ENCODE measurements at places on chromosomes 1 and 21.
A peak's percentile ranks its signal among the peaks of the same experiment; 100 is the strongest.

DNA sequence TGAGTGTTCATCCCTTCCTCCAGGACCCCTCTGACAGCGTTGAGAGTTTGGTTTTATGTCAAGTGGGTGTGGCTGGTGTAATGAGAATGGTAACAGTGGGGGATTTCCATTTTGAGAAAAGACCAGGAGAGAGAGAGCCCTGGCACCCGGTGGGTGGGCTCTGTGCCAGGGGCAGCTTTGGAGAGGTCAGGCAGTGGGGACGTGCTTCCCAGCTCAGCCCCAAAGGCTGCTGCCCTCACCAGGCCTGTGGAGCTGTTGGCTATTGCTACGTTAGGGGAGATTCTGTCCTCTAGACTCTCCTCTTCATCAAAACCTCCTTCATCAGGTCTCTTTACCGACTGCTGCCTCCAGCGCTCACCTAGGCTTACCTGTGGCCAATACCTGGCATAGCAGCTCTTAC lies 176.3 kb downstream of the PTPRU start:
- DNase-seq = no peak

DNA sequence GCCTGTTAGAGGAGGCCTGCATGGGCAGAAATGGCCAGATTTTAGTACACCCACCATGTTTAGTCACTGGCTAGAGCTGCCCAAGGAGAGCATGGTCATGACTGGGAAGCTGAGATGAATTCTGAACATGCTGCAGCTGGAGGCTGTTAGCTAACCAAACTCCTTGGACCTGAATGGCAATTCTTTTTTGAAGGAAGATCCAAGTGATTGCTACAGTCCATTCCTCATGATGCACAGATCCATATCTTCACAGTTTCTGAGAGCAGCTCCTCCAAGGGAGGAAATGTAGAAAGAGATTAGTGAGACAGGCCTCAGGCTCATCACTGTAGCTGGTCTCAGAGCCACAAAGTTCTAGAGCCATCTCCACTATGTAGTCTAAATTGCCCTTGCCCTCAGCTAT lies 11.1 kb downstream of the ZFYVE9 start:
- DNase-seq = no peak

DNA sequence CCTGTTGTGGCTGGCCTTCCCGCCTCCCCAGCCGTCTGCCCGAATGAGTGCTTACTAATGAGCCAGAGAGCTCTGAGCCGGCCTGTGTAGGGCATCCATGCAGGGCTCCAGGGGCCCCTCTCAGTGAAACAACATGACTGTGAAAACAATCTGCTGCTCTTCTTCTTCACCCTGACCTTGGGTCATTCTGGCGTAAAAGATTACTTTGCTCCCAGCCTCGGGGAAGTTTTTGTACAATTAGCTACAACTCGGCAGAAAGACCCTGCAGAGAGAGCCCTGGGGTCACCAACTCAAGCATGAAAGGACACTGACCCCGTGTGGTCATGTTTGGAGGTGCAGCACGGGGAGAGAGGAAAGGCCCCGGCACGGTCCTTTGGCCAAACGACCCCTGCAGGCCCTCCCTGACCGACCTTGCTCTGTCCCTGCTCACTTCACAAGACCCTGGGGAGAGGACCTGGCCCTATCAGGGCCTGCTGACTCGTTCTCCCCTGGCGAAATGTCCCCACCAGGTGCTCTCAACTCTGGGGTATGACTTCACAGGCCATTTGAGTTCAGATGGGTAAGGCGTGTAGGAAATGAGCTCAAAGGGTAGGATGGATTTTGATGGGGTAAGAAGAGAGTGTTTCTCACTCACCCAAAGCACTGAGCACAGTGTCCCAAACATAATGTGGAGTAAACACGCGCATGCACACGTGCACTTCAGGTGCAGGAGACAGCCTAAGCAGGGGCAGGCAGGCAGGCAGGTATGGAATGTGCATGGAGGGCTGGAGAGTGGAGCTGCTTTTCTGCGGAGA lies 22.9 kb upstream of the FAM20B start:
- DNase-seq = peak; percentile 69

GRCh38 chr1:225366018-225366417 lies 61.8 kb downstream of the LBR start:
- DNase-seq = no peak

DNA sequence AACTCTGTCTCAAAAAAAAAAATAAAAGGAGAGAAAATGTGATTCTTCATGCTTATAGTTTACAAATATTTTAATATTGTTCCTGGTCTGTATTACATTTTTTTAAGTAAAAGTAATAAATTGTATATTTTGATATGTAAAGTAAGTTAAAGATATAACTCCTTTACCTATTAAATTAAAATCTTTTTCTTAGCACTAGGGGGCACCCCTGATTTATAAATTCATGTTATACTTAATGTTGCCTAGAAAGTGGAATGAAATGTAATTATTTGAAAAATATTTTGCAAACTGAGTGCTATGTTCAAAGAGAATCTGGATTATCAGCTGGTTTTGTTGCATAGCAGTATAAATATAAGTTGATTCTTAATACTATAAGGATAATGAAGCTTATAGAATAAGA lies 49.2 kb downstream of the RALGPS2 start:
- no peak for DNase-seq

DNA sequence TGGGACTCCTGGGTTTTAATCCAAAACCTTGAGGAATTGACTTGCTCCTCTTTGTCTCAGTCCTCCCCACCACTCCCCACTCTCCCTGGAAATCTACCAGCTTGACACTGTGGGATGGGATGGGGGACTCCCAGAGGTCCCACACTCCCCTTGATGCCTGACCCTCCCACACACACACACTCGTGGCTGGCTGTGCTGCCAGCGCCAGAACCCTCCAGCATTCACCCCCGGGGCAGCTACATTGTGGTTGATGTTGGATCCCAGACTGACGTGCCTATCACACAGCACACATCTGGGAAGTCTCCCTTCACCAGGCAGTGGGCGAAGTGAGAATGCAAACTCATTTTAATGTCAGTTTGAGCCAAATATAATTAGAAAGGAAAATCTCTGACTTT lies 10.0 kb downstream of the KIRREL1 start:
- no peak for DNase-seq

DNA sequence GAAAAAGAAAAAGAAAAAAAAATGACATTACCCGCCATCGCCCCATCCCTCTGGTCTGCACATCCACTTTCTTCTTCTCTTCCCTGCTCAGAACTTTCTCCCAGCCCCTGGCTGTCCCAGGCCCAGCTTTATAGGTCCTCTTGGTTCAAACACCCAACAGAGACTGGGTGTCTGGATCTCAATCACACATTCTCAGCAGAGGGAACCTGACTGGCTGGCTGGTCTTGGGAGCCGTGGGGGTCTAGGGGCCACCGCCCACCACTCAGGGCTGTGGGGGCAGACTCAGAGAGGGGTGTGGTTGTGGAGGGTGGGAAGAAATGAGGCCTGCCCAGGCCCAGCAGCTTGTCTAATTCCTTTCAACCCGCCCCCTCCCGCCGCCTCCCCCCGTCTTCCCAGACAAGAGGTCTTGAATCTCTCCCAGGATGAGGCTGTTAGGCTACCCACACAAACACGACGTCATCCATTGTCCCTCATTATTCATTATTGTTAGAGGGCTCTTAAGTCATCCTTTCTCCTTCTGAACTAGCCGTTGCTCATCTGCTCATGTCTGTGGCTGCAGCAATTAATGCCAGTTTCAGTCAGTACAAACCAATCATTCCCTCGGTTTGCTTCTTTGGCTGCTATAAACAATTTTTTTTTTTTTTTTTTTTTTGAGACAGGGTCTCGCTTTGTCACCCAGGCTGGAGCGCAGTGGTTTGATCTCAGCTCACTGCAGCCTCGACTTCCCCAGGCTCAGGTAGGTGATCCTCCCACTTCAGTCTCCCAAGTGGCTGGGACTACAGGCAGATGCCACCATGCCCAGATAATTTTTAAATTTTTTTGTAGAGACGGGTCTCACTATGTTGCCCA lies 40.6 kb upstream of the CLIC4 start:
- DNase-seq = no peak

DNA sequence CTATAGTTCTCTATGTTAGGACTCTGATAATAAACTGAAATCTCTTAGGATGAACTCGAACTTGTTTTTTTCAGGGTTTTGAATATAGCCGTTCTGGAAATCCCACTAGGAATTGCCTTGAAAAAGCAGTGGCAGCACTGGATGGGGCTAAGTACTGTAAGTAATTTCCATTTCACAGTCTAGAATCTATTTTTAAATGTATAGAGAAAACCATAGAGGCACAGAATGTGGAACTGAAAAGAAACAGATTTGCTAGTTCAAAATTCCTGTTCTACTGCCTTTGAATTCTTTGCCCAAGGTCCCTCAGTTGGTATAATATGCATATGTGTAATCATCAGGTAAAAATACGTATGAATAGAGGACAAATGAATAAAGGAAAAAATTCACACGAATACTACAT lies 4.8 kb downstream of the CTH start:
- no peak for DNase-seq

- DNase-seq = no peak
These were observed 38.0 kb downstream of the TSNAX start for GRCh38 chr1:231566496-231566895.

DNA sequence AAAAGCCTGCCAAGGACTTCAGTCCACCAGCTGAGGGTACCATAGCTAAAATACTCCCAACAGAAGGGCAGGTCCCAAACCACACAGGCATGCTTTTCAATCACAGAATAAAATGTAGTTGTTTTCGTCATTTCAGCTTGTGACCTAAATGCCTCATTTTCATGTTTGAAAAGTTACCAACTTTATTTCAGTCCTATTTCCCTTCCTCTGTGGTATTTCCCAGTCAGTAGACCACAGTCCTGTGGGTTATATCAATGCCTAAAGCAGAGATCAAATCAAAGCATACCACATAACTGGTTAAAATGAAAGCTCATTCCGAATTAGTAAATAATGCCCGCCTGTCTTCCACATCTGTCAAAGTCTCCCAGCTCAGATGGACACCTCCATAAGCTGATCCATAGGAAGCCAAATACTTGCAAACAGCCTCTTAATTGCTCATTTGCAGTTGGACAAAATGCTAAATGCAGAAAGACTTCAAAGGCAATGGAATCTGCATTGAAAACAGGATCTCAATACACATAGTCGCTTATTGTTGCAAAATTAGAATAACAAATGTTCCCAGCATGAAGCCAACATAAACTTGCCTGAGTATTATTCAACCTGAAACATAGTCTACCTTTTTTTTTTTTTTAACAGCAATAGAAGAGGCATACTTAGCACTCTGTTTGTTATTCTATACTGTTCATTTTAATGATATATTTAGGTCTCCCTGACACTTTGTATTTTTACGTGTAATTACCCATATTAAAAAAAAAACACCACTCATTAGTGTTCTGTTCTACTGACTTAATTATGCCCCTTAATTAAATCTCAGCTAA lies 53.9 kb downstream of the NR5A2 start:
- DNase-seq = no peak

DNA sequence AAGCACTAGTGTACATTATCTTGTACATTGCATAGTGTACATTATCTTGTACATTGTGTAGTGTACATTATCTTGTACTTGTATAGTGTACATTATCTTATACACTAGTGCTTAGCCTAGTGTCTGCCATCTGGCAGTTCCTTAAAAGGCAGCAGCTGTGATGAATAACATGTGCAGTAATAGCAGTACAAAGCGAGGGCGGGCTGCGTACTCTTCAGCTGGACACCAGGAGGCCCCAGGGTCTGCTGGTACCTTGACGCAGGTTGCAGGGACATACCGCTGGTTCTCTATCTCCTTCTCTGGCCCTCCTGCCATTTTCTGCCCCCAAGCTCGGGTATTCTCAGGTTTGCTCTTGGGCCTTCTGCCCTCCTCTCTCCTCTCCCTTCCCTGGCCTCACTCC lies 149.6 kb downstream of the SEC16B start:
- DNase-seq = no peak

DNA sequence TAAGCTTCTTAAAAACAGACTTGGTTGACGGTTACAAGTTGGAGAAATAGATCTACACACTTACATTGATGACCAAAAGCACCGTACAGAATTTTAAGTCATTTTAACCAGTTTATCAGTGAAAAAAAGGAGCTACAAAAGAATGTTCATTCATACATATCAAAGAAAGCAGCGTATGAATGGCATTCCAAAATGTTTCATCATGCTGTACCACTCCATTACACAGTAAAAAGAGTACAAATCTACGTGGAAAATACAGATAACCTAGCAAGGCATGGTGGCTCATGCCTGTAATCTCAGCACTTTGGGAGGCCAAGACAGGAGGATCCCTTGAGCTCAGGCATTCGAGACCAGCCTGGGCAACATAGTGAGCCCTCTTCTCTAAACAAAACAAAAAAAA lies 40.3 kb downstream of the ZZZ3 start:
- no peak for DNase-seq

GRCh38 chr1:206788487-206789050 lies 16.3 kb upstream of the IL10 start:
- no peak for DNase-seq

DNA sequence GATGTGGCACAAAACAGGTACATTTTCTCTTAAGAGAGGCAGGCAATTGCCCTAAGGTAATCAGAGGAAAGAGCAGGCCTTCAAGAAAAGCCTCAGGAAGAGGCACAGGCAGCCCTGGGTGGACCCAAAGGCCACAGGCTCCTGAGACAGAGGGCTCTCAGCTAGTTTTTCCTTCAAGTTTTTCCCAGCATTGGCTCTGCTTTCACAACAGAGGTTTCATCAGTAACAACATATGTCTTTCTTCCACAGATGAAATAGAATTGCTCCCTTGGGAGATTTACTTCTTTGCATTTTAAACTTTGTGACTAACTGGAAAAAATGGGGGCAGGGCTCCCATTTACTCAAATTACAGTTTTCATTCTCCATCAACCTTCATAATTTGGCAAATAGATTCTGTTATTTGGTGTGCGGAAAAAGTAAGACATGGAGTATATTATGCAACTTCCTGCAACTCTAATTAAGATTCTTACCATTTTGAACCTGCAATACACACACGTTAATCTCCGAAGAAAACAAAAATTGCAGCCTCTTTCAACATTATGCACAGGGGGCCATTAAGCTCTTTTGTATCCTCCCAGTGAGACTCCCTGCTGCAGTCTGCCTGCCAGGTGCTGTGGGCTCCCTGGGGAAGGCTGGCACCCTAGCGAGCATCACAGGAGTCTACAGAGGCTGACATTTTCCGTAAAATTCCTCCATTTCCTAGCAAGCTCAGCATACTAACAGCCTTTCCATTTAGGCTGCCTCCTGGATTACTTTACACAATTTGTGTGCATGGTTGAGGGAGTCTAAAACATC lies 282.3 kb downstream of the USH2A start:
- DNase-seq = no peak

GRCh38 chr1:195898924-195899323 lies 709.3 kb downstream of the KCNT2 start:
- no peak for DNase-seq

- no peak for DNase-seq
These were observed 19.6 kb downstream of the EIF4G3 start for GRCh38 chr1:21157054-21157453.
